ENCODE measurements at places on chromosomes 4 and X.

GRCh38 chr4:80308466-80308822 is 27.1 kb upstream of the CFAP299 start:
- DNase-seq = peak; percentile 39

- DNase-seq = no peak
Measured at GRCh38 chrX:132452911-132453550, 35.8 kb downstream of the MBNL3 start.

GRCh38 chrX:17030580-17031270 is 84.3 kb downstream of the REPS2 start:
- DNase-seq = no peak

DNA sequence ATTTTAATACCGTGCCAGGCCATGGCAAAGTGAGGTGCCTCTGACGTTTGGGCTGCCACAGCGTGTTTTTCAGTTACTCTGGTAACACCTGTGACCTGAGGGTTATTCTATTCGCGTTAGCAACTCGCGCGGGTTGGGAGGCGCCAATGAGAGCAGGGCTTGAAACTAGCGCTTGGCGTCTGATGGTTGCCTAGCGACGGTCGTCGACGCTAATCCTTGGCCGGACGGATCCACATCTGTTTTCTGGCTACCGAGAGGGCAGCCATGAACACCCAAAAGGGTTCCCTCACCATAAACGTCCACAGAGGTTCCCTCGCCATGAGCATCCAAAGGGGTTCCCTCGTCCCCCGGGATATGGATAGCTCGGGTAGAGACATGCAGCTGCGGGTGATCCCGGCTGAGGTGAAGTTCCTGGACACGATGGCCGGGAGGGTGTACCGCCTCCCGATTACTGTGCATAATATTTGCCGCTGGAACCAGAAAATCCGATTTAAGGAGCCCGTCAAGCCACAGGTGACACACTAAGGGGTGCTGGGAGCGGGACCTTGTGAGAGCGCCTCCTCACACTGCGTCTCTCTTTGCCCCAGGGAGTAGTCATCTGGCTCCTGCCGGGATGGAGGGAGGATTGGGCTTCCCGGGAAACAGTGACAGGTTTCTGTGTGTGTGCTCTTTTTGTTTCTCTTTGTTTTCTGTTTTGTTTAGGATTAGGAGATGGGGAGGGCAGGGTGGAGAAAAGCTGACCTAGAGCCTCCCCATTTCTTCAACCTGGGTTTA is at the start of gene CFAP47:
CFAP47 (plus strand) TSS at position 199 of the 774 bp plus-strand sequence; CDS start at position 265, 66 bp downstream.
- DNase-seq = peak; percentile 96

DNA sequence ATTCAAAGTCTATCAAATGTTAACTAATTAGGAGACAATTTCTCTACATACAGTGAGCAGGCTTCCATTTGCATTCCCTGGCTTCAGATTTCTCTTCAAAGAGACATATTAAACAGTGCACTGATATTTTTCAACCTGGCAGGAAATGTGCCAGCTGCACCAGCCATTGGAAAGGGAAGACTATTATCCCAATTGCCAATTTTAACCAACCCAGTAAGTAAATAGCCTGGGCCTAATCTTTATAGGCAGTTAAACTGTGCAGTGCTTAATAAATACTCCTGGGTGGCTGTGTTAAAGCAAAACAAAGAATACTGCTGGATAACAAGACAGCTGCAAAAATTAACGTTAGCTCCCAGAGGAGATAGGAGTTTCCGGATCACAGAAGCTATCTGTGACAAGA is 111.9 kb upstream of the GALNT7 start:
- DNase-seq = no peak
